COR-L47 (cell line): ENCODE measurements at places on chromosomes 1 and 21.

DNA sequence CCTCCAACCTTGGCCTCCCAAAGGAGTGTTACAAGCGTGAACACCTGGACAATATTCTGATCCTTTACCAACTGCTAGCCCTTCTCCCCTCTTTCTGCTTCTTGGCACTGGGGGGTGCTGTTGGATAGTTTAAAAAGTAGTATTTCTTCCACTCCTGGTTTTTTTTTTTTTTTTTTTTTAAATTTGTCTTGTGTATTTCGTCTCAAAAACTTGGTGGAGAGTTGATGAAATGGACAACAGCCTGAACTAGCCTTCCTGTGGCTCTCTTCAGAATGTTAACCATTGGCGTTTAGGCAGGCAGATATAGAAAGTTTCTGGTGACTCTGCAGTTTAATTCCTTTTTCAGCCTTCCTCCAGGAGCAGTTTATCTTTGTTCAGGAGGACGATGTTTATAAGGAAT lies 69.7 kb upstream of the USP24 start:
- peak; percentile 9 for DNase-seq

- no peak for DNase-seq
Observed at GRCh38 chr1:32398401-32398800, 4.2 kb upstream of the BSDC1 start.

GRCh38 chr1:147172168-147173016 lies at the start of gene PRKAB2:
Gene PRKAB2 (minus strand): TSS chr1:147172470. CDS start chr1:147172144, 326 bp downstream.
- DNase-seq, result peak; percentile 94

- DNase-seq, result no peak
Observed at GRCh38 chr21:33425825-33426224, 22.6 kb downstream of the IFNGR2 start.

- peak; percentile 9 for DNase-seq
Observed at GRCh38 chr1:34739613-34740012, 15.2 kb upstream of the GJB5 start.

GRCh38 chr1:46528297-46528955 lies 23.0 kb downstream of the KNCN start:
- DNase-seq, result no peak

- no peak for DNase-seq
Observed at GRCh38 chr1:29621826-29622435, 385.6 kb downstream of the PTPRU start.

- no peak for DNase-seq
Observed at GRCh38 chr1:160351629-160352028, 8.4 kb downstream of the NCSTN start.

DNA sequence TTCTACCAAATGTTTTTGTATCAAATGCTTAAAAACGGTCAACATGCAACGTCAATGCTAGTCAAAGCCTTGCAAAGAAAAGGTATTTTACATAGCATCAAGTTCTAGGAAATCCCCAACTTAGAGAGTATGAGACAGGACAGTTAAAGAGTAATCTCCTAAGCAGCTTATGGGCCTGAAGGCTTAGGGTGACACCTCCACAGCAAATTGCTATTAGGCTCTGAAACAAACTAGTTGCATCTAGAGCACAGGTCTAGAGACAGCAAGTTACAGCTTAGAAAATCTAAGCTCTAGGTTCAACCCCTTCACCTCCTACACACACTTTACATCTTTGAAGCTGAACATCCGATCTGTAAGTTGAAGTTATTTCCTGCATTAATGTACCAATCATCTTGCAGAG lies 13.7 kb downstream of the PABPC4 start:
- DNase-seq, result no peak

DNA sequence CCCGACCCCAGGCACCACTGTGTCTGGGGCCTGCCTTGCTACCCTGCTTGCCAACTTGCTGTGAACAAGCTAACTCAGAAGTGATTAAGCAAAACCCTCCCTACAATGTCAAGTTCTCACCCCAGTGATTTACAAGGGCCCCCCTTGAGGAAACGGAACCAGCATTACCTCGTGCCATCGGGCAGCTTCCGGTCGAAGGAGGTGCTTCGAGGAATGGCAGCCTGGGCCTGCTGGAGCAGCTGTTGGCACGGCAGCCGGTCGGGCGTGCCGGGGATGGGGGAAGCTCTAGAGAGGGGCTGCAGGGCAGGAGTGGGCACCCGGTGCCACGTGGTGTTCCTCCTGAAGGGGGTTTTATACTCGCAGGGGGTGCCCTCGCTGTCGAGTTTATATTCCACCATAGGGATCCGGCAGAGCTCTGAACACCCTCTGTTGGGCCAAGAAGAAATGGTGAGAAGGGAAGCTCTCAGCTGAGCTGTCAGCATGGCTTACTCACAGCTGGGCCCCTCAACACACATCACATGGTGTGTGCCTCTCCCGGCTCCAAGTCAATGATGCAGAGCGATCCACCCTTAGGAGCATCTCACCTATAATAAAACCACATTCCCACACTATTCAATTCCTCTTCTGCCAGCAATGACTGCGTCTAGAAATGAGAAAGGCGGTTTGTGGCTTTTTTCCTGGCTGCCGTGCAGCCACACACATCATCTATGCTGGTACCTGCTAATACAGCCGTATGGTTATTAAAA lies 184.4 kb downstream of the SIPA1L2 start:
- DNase-seq, result no peak

DNA sequence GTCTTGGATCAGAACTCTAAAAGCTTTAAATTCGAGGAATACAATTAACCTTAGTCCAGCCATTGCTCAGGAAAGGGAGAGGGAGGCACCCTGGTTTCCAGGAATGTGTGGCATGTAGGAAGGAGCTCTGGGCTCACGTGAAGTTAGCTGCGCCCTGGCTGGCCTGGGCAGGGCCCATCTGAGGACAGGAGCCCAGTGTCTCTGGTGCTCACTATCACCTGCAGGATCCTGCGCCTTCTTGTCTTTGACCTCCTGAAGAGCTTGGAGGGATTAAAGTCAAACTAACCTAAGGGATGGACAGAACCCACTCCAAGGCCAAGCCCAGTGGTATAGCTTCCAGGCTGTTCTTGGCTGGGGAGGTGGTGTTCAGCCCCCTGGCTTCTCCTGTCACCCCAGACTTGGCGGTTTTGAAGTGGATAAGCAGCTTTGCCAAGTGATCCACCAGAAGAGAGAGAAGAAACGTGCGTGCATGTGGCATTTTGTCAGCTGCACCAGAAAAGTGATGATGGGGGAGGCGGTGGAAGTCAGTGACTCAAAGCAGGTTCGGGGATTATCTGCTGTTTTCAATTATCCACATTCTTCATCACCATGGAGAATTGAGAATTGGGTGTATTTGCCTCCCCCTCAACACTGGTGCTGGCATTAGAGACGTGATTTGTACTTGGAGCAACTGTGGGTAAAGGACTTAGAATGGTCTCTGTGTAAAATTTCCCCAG lies 11.9 kb upstream of the KCNN3 start:
- DNase-seq, result no peak

DNA sequence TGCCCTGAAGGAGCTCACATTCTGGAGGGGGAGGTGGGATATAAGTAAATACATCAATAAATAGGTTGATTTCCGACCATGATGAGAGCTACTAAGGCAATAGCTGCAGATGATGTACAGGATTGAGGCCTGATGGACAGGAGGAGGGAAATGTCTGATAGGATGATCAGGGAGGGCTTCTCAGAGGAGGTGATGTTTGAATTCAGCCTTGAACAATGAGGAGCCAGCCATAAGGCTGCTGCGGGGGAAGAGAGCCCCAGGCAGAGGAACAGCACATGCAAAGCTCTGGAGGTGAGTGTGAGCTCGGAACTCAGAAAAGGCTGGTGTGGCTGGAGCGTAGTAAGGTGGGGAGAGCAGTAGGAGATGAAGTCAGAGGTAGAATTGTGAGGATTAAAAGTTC lies 411.7 kb downstream of the PTPRU start:
- DNase-seq, result no peak

GRCh38 chr1:230633469-230633868 lies 8.8 kb upstream of the COG2 start:
- no peak for DNase-seq

DNA sequence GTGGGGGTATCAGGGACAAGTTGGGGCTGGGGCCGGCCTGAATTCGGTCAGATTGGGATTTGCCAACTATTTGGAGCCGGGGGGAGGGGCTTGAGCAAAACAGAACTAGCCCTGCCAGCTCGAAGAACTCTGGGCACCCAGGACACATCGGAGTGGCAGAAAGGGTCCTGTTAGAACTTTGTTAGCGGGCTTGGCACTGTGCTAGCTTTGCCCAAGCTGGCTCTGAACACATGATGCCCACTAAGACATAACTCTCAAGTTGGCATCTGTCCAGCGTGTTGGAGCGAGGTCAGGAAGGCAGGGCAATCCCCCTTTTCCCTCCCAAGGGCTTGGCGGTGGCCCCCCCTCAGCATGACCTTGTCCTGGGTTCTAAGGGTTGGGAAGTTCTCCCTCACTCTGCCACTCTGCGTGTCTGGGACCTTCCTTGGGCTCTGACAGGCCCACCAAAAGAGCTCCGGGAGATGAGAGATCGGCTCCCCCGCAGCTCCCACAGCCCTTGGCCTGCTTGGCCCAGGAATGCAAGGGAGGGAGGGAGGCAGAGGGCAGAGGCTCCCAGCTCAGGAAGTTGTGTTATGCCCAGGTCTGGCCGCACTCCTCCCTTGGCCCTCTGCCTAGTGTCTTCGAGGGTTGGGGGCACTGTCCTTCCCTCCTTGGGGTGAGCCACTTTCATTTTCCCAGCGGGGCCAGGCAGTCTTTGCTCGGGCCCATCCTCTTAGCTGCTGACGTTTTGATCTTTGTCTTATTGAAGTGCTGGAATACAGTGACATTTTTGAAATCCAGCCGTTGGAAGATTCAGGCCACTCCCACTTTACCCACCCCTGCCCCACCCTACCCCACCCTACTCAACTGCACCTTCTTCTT lies 1.2 kb downstream of the LMNA start:
- no peak for DNase-seq

DNA sequence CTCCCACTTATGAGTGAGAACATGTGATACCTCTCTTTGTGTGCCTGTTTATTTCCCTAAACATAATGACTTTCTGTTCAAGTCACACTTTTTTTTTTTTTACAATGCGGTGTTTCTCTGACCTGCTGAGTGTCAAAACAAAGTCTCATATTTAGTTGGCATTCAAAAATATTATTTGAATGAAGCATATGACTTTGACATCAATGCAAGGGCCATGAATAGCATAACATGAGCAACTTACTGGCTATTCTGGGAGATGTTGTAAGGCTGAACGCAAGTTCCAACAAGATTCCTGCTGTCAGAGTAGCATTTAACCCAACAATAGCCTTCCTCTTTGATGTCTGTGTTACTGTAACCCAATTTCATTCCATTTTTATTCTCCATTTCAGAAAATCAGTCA lies 2.0 kb upstream of the KRTAP19-1 start:
- no peak for DNase-seq

GRCh38 chr1:221497046-221497445 lies 244.8 kb downstream of the DUSP10 start:
- DNase-seq, result no peak

DNA sequence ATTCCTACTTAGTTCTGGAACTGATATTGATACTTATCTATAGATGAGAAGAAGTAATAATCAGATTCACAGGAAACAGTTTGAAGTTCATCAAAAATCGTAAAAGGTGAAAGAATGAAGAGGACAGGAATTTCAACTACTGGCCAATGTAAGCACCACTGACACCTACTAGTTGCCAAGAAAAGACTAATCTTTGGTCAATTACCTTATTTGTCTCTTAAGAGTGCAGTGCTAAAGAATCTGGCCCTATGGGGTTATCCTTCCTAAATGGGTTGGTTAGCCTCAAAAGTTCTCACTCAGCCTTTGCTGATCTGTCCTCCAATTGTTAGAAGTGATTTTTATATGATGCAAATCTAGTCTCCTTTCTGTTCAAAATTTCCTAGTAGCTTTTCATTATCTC lies 29.5 kb downstream of the ADSS2 start:
- DNase-seq, result no peak

- no peak for DNase-seq
Observed at GRCh38 chr1:1026599-1027413, 6.9 kb downstream of the AGRN start.

- no peak for DNase-seq
Observed at GRCh38 chr1:181084606-181084969, 3.9 kb upstream of the IER5 start.

GRCh38 chr1:169271098-169271497 lies 96.5 kb downstream of the NME7 start:
- no peak for DNase-seq

- no peak for DNase-seq
Observed at GRCh38 chr21:32889596-32889995, 118.0 kb upstream of the PAXBP1 start.

DNA sequence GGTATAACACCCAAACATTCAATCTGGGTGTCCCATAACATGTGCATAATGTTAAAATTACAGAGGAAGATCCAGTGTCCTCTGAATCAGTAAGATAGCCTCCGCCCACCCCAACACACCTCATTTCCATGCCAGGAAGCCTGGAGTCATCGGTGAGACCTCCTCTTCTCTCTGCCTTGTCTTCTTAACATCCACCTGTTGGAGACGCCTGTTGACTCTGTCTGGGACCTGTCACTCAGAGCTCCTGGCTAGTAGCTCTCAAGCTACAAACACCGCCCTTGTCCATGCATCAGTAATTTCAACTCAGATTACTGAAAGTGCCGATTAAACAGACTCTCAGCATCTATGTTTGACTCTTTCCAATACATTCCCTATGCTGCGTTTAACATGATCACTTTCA lies 27.4 kb downstream of the KCNJ15 start:
- no peak for DNase-seq

DNA sequence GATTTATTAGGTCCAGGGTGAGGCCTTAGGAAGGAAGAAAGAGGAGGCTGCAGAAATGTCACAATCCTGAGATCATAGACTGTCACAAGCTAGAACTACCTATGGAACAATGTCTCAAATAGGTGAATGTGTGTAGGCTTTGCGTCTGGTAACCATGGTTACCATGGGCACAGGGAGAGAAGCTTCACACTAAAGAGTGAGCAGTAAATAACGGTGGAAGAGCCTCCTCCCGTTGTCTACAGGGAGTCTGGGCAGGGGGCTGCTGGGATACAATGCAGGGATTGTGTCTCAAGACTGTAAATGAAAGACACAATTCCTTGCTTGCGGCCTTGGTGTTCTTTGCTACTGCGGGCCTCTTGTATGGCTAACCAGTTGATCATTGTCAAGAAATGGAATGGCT lies 28.2 kb upstream of the KCNJ6 start:
- no peak for DNase-seq

GRCh38 chr1:150550222-150551050 lies 1.2 kb downstream of the ADAMTSL4 start:
- no peak for DNase-seq

DNA sequence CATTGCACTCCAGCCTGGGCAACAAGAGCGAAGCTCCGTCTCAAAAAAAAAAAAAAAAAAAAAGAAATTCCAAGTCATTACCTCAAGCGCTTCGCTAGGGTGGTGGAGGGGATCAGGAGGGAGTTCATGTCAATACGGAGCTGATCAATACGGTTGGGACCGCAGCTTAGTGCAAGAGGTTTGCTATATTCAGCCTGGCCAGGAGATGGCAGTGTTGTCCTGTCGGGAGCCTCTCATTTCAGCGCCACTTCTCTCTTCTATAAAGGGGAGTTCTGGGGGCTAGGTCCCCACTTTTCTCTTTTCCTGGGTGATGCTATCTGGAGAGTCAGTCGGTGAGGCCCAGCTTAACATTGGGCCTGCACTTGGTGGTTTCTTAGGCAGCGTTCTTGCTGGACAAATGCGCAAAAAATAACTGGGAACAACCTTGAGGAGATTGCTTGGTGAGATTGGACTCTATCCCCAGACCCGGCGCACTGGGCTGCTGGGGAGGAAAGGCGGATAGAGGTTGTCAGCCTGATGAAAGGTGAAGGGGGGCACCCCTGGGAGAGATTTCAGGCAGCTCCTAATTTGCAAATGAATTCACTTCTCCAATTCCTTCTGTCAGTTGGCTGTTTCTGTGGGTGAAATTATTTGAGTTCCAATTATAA lies 40.4 kb downstream of the KIAA0040 start:
- DNase-seq, result no peak

- no peak for DNase-seq
Observed at GRCh38 chr1:26291939-26292338, 12.1 kb downstream of the SH3BGRL3 start.
